Naive B cell (primary cell): ENCODE measurements at places on chromosomes 11 and 22.

- peak; percentile 12 for DNase-seq
These were observed 456 bp downstream of the AAMDC start for GRCh38 chr11:77821349-77821851.

GRCh38 chr11:17161515-17161914 lies 46.3 kb downstream of the PIK3C2A start:
- DNase-seq = no peak

DNA sequence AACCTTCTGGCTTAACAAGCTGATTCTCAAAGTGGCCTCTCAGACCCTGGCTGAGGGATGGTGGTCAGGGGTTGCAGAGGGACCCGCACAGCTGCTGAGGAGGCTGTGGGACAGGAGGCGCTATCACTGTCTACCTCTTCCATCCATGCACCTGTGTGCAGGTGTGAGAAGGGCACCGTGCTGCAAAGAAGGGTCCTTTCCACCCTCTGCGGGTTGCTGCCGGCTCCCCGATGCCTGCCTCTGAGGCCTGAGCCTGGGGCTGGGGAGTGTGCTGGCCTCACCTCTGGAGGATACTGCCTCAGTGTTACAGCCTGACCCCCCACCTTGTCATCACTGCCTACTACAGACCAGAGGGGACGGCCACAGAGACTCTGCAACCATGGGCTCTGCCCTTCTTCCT lies 66.1 kb upstream of the B3GAT1 start:
- DNase-seq = no peak

DNA sequence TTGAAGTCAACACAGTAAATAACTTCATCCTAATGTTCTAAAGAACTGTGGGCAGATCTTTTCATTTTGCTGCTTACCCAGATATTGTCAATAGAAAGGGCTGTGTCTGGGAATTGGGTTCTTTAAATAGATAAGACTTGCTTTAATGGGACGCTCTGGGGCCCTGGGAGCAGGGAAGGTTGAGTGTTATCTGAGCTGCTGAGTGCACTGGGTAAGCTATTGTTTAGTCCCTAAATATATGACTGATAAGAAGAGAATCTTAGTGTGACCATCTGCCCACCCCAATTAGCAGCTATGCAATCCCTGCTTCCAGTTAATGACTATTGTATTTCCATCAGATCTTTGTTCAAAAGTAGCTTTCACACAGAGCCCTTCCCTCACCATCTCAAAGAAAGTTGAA lies 44.4 kb downstream of the ARHGAP42 start:
- DNase-seq = no peak

DNA sequence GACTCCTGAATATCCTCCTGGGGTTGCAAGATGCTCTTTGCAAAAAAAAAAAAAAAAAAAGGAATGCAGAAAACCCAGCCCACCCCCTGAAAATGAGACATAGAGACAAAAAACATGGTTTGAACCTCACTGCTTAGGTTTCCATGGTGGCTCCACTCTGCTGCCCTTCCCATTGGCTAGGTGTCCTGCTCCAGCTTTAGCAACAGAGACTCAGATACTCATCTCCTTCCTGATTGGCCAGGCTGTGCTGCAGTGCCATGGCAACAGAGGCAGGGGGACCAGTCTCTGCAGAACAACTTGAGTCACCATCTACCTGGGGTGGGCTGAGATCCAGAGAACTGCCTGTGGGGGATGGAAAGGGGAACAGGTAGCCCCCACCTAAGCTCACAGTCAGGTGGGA lies 17.4 kb upstream of the YWHAH start:
- no peak for DNase-seq

DNA sequence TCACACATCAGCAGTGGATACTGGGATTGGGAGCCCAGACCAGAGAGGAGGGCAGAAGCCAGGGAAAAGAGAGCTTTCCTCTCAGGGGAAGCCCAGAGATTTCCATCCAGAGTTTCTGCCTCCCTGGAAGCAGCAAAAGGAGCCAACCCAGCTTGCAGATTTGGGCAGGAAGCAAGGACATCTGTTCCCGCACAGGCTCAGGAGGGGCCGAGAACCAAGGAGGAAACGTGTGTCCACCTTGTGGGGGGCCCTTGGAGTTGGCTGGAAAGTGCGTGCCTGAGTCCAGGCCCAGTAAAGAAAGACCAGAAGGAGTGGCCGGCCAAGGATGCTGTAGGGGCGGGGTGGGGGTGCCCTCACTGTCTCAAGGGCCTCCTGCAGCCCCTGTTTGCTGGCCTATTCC lies 6.0 kb upstream of the NPTXR start:
- DNase-seq = no peak

DNA sequence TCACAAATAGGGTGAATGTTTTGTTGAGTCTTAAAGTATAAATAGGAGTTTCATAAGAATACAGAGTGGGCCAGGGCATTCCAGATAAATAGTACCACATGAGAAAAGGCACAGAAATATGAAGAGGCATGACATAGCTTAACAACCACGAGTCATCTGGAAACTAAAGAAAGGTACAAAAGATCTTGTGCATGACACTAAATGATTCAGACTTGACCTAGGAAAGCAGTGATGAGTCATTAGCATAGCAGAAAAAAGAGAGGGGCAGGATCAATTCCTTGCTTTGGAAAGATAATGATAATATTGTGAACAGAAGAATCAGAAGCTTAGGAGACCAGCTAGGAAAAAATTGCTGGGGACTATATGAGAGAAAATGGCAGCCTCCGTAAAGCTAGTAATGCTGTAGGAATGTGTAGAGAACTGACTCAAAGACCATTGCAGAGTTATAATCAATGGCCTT lies 47.6 kb upstream of the FIBIN start:
- no peak for DNase-seq

DNA sequence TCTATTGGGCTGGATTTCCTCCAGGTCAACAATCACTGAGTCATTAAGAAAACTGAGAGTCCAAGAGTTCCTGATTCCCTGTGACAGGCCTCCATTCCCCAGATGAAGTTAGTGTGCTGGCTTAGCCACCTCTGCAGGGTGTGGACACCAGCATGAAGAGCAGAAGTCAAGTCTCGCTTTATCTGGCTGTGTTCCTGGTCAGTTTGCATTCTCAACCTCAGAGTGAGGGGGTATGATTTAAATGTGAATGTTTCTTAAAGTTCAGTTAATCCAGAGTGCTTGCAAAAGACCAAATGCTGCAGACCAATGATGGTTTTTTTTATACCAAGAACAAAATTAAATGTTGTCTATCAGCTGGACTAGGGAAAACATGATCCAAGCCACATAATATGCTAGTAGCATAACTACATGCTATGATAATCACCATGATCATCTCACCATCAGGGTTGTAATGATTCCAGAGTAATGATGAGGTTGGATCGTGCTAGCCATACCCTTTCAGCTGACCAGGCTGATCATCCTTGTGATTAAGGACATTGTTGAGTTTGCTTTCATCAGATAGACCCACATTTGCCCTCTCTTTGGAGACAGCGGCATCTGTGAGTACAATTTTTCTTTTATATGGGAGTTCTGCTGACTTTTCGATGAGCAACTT lies 145.8 kb upstream of the ARHGAP20 start:
- DNase-seq = no peak

GRCh38 chr11:40986320-40986719 lies 473.1 kb downstream of the LRRC4C start:
- no peak for DNase-seq

DNA sequence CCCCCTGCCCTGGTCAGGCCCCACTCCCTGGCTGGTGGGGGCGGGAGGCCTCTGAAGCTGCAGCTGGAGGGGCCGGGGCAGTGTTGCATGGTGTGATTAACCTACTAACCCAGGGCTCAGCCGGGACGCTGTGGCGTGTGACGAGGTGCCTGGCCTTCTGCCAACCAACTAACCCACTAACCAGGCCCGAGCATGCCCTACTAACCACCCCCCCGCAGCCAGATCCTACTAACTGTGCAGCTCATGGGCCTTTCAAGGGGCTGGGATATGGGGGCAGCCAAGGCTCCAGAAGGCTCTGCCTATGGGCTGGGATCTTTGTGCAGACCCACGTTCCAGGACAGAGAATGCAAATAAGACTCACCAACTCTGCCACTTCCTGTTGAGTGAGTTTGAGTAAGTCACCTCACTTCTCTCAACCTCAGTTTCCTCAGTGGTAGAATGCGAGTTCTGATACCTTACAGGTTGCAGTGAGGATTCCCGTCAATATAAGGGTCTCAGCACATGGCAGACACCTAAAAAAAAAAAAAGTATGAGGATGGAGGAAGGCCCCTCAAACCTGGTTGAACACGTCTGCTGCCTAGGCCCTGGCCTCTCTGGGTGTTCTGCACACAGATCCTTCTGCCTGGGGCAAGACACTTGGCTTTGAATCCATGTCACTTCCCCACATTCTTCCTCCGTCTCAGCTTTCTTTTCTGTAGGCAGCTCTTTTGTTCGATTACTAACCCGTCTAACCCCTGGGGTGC lies 14.1 kb downstream of the MIAT start:
- DNase-seq = peak; percentile 51

GRCh38 chr22:43528601-43529360 lies 117.0 kb downstream of the MPPED1 start:
- DNase-seq = no peak

DNA sequence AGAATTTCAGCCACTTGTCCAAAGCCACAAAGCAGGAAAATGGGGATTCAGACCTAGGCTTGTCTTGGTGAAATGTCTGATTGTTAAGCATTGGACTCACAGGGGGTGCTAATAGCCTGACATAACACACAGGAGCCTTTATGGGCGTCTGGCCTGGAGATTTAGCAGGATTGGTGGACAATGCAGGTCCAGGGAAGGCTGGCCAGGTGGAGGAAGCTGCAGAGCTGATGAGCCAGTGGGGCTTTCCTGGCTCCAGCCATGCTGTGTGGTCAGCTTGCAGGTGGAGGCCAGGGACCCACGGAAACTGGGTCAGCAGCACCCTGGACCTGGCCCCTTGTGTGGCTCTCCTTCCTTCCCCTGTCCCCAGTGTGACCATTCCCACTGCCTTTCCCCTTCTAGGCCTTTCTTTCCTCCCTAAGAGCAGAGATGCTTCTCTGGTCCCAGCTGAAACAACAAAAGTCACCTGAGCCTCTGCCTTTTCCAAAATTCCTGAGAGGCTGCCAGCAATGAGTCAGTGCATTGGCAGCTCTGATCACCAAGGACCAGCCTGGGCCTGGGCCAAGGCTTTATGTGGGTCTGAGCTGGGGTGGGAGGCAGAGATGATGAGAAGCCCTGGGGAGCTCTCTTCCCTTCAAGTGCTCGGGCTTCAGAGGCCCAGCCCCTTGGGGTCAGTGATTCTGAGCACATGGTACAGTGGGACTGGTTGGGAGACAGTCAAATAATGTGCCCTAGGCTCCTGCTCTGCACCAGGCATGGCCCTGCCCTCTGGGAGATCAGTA lies 85.2 kb downstream of the CCDC81 start:
- DNase-seq = no peak

GRCh38 chr11:130464291-130464812 lies 15.9 kb downstream of the ADAMTS15 start:
- DNase-seq = no peak

- DNase-seq = no peak
These were observed 84.4 kb upstream of the TRPC6 start for GRCh38 chr11:101668236-101668635.

DNA sequence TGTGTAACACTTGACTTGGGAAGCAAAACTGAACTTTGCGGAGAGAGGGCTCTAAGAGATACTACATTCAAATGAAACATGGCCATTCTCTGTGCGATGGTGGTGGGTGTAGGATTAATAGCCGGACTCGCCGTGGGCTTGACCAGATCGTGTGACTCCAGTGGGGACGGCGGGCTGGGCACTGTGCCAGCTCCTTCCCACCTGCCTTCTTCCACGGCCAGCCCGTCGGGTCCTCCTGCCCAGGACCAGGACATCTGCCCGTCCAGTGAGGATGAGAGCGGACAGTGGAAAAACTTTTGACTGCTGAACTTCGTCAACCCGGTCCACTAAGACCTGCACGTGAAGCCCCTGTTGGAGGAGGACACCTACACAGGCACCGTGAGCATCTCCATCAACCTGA lies 137.4 kb downstream of the OR4C45 start:
- DNase-seq = no peak

- no peak for DNase-seq
These were observed 1.6 kb upstream of the CSTF3 start for GRCh38 chr11:33162831-33163230.

DNA sequence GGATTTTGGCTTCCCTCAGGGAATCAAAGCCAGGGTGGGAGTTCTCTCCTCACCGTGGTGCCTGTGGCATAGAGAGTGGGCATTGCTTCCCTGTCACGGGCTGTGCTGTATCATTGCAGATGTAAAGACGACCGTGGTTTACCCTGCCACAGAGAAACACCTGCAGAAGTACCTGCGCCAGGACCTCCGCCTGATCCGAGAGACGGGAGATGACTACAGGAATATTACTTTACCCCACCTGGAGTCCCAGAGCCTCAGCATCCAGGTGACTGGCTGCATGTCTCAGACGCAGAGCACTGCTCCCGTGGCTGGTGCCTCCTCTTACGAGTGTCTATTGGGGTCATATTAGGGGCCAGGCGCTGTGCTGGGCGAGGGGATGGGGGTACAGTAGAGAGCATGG lies 24.2 kb upstream of the ST3GAL4 start:
- DNase-seq = no peak

DNA sequence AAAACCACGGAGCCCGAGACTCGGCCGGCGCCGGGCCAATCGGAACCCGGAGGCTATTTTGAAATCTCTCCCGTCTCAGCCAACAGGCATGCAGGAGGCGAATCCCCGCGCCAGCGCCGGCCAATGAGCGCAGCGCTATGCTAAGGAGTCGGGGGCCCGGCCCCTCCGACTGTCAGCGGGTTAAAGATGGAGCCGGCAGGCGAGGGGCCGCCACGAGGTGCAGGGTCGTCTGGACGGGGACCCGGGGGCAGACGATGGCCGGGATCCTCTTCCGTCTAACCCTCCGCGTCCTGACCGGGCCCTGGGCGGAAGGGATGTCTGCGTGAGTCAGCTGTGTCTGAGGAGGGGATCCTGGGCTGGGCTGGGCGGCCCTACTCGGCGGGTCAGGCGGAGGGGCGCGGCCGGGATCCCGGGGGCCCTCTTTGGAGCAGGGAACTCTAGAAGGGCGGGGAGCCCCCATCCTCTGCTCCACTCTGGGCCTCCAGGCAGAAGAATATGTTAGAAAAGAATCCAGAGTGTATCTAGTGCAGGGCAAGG lies 10.0 kb downstream of the SDF2L1 start:
- peak; percentile 74 for DNase-seq

GRCh38 chr22:46849101-46849500 lies 86.7 kb downstream of the TBC1D22A start:
- no peak for DNase-seq

GRCh38 chr11:96149743-96150555 lies 193.0 kb downstream of the MAML2 start:
- no peak for DNase-seq

DNA sequence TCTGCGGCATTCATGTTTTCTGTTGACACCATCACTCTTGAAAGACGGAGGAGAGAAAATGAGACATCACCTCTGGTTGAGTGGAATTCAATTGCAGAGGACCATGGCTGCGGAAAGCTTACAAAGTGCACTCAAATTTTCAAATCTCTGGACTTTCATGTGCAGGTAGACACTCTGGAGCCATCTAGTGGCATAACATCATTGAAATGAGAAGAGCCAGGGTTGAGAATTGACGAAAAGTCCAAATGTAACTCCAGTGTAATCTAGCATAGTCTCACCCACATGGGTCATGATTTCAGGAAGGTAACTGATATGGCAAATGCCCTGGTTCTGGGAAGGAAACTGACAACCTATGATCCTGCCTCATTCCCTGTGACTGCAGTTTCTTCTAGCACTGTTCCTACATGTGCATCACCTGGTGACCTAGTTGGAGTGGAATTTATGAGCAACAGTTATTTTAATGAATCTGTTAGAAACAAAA lies 687.8 kb downstream of the KCNA4 start:
- DNase-seq = no peak

GRCh38 chr11:3189196-3189843 lies 24.2 kb upstream of the OSBPL5 start:
- DNase-seq = no peak

- DNase-seq = no peak
These were observed 31.5 kb downstream of the PTPRJ start for GRCh38 chr11:48011798-48012391.
